ENCODE measurements at places on chromosomes 11 and 22.

DNA sequence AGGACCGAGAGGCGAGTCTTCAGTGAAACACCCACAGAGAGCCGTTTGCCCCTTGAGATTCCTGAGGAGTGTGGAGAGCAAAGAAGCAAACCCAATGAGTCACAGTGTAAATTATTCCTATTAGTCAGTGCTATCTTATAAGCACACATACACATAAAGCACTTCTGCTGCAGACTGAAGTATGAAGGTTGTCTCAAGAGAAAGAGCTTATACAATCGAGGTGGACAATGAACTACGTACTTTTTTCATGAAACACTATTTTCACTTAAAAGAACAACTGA is 37.3 kb downstream of the GALNT18 start:
- peak; percentile 59 for DNase-seq

- DNase-seq, result no peak
Observed at GRCh38 chr11:27842290-27842689, 142.0 kb upstream of the BDNF start.

DNA sequence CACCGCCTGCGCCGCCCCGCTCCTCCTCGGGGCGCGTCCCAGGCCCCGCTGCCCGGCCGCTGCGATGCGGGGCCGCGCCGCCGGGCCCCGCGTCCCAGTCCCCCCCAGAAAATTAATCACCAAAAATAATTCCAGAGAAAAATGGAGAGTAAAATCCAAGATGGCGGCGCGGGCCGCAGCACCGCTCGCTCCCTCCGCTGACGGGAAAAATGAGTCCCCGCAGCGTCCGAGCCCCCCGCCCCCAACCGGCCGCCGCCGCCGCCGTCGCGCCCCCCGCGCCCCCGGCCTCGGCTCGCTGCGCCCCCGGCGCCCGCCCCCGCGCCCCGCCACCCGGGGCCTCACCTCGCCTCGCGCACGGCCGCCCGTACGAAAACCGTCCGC is at the start of gene KMT5B:
Gene KMT5B, minus strand, starts transcription at position 162 of the 381 bp plus-strand sequence. CDS start 23,220 bp downstream, outside the sequence.
- DNase-seq, result peak; percentile 58

GRCh38 chr11:79232346-79232745 is 208.5 kb downstream of the TENM4 start:
- DNase-seq, result peak; percentile 66

GRCh38 chr11:3213659-3214419 is 4.8 kb downstream of the MRGPRG start:
- DNase-seq, result no peak

DNA sequence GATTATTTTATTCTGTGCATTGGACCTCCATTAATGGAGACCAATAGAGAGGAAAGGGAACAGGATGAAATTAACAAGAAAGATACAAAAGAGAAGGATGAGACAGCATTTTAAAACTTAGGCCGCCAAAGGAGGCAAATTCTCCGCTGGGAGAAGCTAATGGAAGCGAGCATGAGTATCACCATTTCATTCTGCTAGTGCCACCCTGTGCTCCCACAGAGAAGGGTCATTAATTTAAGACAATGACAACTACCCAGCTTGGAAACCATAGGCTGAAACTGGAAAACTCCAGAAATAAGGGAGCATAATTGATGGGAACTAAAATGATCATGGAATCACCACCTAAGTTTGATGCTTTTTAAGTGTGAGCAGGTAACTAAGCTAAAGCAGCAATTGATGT is 69.2 kb downstream of the SLC36A4 start:
- DNase-seq, result no peak

GRCh38 chr11:10898003-10898762 is 40.3 kb upstream of the ZBED5 start:
- DNase-seq, result no peak

DNA sequence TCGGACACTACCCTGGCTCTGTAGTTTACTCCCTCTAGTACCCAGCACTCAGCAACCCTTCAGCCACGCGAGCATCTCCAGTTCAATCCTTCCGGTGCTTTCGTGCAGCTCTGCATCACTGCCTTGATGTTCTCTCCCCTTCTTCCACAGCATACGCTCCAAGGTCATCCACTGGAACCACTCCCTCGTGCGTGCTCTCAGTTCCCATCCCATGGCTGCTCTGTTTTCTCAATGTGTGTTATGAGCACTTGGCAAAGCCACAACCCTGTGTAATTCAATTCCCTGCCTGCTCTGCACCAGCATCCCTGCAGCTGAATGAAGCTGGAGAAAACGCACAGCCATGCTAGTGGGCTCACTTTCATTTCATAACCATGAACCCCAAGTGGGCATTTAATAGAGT is 38.5 kb upstream of the NFRKB start:
- DNase-seq, result no peak

DNA sequence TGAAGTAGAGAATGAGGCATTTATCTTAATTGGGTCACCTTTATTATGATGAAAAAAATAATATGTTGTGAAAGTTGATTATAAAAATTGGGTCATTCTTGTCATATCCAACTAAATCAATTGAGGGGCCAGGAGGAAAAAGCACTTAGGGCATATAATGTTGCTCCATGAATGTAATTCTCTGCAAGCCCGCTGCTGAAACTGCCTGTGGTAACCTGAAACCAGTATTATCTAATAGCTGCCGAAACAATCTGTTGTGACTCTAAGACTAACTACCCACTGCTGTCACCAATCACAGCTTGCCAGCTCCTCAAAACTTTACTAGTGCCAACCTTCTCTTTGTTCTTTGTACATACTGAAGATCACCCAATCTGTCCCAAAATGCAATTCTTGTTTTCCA is 115.8 kb downstream of the ATG16L2 start:
- no peak for DNase-seq

GRCh38 chr11:93295921-93296575 is 34.5 kb upstream of the DEUP1 start:
- no peak for DNase-seq

GRCh38 chr11:95148938-95149337 is 59.3 kb downstream of the ENDOD1 start:
- DNase-seq, result no peak

DNA sequence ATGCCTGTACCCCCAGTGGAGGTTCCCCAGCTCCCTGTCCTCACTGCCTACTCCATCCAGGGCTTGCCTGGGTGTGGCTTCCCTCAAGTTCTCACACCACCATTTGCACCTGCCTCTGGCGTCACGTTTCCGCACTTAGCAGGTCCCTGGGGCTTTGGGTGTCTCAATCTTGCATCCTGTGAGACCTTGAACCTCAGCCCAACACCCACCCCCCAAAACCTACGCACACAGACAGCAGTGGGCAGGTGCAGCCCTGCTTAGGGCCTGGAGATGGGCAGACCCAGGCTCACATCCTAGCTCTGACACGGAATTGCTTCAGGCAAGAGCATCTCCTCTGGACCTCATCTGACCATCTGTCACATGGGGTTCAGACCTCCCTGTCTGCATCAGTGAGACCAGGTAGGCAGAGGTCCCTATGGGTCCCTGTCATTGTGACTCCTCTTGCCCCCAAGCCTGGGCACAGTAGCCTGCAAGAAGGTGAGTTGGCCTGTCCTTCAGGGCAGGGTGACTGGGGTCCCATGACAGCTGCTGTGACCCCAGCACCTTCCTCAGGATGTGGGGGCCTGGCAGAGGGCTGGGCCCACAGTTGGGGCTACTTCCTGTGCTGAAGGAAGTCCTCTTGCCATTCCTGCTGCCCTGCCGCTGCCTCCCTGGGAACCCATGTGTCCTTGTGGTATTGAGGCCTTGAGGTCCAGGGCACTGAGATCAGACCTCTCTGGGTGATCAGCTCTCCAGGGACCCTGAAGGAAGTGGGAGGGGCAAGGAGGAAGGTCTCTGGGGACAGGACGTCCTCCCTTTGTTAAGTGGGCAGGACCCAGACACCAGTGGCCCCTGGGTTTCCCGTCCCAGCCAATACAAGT is 2.0 kb downstream of the SIPA1 start:
- no peak for DNase-seq

DNA sequence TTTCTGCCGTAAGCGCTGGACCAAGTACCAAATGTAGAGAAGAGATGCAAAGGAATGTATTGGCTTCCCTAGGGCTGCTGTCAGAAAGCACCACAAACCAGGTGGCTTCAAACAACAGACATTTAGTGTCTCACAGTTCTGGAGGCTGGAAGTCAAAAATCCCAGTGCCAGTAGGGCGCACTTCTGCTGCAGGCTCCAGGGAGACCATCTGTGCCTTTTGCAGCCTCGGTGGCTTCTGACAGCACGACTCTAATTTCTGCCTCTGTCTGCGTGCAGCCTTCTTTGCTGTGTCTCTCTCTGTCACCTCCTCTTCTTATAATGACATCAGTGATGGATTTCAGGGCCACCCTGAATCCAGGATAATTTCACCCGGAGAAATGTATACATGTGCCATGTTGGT is 2.8 kb downstream of the APOL6 start:
- DNase-seq, result no peak

DNA sequence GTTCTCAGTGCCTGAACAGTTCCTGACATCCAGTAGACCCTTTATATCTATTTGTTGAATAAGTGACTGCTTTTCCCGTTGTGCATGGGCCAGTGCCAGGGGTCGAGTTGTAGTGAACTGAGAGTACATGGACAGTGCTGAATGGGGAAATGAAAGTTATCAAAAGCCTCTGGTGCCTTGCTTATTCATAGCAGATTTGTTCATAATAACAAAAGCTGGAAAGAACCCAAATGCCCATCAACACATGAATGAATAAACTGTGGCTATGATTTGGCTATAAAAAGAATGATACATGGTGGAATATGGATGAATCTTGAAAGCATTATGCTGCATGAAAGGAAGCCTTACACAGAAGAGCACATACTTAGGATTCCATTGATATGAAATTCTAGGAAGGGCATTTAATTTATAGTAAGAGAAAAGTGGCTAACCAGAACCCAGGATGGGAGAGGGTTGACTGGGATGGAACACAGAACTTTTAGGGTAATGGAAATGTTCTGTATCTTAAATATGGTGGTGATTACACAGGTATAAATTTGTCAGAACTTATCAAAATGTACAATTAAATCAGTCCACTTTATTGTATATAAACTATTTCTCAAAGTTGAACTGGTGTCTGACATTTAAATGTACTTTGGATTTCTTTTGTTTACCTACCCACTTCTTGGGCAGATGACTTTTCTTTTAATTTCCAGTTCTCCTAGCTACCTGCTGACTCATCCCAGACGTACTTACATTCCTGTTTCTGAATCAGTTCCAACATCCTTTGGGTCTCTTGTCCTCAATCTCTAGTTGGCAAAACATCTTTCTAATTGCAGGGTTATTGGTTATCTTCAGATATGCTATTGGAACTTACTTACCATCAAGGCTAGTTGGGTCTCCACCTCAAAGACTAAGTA is 42.8 kb downstream of the PACS1 start:
- DNase-seq, result peak; percentile 72

- peak; percentile 63 for DNase-seq
Observed at GRCh38 chr11:58059007-58059350, 28.2 kb downstream of the OR6Q1 start.

DNA sequence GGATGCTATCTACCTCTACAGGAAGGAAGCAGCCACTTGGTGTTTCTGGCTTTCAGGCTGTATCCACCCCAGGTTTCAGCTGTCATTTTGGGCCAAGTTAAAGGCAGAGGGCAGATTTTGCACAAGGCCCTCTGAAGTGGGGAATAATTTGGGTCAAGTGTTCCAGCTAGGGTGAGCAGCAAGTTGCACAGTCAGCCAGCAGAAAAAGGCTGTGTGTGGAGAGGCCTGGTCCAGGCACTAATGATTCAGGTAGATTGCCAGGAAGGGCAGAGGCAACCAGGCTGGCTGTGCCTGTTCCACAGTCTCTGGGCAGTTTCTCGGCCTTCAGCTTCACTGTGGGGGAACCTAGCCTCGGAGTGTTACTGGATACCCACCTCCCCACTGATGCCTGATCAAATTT is 8.6 kb upstream of the ELF5 start:
- DNase-seq, result no peak

DNA sequence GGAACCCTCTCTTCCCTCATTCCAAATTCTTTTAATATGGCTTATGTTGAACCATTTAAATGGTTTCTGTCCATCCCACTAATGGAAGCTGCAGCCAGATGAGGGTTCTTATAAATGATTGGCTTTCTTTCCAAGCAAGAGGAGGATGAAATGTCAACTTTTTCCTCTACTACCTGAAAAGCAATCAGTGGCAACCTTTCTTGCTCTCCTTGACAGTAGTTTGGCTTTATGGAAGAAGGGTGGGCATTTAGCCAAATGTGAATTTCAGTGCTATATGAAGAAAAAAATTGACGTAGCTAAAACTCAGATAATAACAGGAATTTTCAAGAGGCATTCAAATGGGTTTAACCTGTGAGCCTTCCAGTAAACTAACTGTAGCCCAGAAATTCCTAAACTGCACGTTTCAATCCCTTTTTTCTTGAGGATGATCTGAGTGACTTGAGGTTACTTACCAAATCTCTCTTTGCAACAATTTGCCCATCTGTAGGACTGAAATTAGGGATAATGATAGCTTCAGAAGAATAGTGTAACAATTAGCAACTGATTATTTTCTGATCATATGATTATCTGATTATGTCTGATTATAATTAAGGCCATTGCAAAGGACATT is 90.9 kb downstream of the EXT2 start:
- DNase-seq, result no peak

DNA sequence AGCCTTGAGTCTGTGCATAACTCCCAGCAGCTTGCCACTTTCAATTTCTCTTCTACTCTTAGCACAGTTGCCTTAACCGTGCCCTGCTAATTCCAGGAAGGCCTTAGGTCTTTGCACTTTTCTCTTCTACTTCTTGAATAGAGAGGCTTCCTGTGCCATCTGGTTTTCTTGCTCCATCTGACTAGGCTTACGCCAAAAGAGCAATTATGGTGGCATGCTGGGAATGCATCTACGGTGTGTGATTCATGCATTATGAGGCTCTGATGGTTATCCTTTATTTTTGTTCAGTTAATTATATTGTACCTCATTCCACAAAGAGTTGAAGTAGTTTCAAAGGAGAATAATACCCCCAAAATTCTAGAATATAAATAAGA is 29.4 kb downstream of the SIK2 start:
- peak; percentile 53 for DNase-seq

GRCh38 chr11:121394785-121395184 is 57.3 kb upstream of the SORL1 start:
- DNase-seq, result no peak

DNA sequence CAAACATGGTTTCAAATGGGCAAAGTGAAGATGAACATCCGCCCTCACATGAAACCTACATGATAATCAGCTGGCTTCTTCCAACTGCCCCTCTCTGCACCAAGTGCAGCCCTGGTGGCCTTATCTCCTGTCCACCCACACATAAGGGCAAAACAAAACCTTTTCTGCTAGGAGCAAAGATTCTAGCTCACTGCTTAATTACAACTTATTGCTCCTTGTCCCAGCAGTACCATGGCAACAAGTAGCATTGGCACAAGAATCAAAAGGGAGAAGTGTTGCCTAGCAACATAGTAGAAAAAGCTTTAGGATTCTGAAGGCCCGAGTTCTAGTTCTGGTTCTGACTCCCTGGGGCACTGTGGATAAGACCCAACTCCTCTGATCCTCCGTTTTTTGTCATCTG is 68.7 kb upstream of the BMAL1 start:
- no peak for DNase-seq
